ENCODE measurements at places on chromosomes 7 and 10.

DNA sequence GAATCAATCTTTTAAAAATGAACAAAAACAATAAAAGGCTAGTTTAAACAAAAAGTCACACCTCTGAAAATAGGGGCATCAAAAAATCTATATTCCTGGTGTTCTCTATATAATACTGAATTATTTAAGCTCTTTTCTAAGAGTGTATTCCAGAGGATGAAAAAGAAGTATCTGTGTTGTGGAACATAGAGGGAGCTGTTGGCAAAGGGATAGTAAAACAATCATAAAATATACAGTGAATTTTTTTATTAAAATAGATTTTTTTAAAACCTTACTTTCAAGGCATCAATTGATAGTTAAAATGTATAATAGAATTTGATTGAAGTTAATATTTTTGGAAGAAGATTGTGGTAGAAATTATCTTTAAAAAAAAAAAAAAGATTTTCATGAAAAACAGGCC is 1409.1 kb upstream of the CELF2 start:
- DNase-seq = no peak

DNA sequence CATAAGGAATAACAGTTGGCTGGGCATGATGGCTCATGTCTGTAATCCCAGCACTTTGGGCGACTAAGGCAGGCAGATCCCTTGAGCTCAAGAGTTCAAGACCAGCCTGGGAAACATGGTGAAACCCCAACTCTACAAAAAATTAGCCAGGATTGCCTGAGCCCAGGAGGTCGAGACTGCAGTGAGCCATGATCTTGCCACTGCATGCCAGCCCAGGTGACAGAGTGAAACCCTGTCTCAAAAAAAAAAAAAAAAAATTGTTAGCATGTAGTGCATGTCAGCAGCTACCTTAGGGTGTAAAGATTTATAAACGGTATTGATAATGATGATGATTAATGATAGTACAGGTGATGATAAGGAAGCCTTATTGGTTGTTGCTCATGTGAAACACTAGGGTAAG is 331.2 kb upstream of the FZD1 start:
- no peak for DNase-seq

GRCh38 chr7:158327571-158328180 is 259.9 kb downstream of the PTPRN2 start:
- no peak for DNase-seq

DNA sequence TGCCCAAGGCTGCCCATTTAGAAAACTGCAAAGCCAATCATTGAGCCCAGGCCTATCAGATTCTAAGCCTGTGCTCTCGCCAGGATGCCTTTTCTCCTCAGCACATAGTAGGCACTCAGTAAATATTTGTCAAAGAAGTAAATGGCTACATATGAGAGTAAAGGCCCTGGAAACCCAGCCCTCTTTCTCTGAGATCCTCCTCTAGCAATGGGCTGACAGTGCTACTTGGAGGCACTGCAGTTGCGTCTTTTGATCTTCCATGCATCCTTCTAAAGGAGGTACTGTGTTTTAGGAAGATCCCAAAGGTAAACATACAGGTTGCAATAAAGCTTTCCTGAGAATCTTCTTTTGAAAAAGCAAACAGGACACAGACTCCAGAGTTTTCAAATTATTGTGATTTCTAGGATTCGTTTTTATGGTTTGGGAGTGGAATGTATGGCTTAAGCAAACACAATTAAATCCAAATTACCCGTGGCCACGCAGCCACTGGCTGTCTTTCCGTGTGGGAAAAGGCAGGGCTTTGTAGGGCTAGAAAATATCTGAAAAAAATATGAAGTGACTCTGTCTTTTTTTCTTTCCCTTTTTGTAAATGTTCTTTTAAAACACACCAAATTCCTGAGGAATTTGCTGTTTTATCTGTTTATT is 151.3 kb upstream of the BMPER start:
- DNase-seq = no peak

DNA sequence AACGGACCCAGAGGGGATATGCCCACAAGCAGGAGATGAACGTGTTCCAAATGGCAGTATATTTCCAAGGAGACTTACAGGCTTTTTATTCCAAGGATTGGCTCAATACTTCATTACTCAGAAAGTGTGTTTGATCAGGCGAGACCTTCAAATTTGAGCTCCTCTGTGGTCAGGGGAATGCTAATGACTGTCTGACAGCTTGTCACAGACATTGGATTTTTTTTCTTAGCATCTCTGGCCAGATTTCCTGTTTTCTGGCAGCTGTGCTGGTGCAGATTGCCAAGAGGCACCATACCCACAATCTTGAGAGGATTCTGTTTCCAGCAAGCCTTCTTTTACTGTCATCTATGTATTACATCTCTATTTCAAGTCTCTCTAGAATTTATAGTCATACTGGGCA is 93.8 kb downstream of the C1GALT1 start:
- no peak for DNase-seq

- DNase-seq = no peak
Observed at GRCh38 chr7:112951070-112951469, 135.6 kb downstream of the GPR85 start.

All from activated CD4-positive, alpha-beta T cell treated with anti-CD3 and anti-CD28 coated beads for 24 hours (primary cell).